ENCODE measurements at places on chromosomes 1 and 21.

GRCh38 chr1:233252441-233252840, 43.1 kb downstream of the PCNX2 start:
- DNase-seq, result no peak

DNA sequence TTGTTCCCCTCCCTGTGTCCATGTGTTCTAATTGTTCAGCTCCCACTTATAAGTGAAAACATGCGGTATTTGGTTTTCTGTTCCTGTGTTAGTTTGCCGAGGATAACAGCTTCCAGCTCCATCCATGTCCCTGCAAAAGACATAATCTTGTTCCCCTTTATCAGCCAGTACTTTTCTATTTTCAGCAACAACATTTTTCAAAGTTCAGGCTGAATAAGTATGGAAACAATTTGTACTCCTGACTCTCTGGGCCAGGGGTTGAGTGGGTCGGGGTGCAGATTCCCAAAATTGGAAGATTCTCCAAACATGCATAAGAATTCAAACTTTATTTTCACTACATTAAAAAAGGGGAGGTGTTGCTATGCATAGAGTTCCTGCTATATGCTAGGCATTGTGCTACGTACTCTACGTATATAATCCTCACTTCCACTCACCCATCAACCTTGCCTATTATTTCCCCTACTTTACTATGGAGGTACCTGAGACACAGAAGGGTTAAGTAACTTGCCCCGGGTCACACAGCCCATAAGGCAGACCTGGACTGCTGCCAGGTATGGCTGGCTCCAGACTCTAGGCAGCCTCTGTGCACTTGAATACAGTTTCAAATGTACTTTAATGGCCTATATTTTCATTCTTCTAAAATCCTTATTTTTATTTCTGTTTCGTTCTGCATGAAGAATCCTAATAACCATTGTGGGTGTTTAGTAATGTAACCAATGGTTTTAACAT, 117.1 kb upstream of the C8B start:
- no peak for DNase-seq

GRCh38 chr1:64282351-64282750, 78.9 kb downstream of the UBE2U start:
- no peak for DNase-seq

DNA sequence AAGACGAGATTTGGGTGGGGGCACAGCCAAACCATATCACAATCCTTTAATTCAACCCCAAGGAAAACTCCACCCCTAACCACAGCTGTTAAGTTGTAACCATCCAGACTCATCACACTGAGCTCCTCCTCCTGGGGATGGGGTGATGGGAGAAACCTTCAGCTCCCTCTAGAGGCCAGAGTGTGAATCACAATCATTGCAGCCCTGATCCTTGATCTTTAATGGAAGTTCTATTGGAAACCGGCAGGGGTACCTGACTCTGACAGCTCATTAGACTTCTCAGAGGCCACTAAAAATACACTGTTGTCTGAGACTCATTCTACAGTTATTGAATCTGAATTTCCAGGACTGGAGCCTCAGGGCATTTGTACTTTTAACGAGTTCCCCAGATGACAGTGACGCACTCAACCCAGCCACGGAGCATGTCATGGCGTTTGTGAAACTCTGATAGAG, 127.2 kb downstream of the IGSF21 start:
- DNase-seq, result no peak

DNA sequence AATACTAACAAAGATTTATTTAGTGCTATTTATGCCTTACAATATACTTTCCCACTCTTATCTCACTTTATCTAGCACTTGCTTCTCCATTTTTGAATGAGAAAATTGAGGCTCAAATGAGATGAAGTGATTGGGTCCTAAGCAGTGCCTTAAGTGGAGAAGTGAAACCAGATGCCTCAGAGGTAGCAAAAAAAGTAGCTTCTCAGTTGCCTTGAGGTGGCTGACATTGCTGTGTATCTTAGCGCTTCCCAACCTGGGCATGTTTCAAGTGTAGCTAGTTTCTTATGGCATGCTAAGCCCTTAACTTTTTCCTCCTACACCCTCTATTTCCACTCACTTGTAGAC, 390.4 kb downstream of the OMA1 start:
- DNase-seq, result no peak

- no peak for DNase-seq
These were observed 81.2 kb downstream of the ADCY10 start for GRCh38 chr1:167832693-167833092.

GRCh38 chr21:34844924-34845238, 176.1 kb downstream of the CLIC6 start:
- DNase-seq, result no peak

GRCh38 chr1:31707711-31708110, 3.9 kb upstream of the COL16A1 start:
- DNase-seq, result no peak

- no peak for DNase-seq
These were observed 54.5 kb downstream of the ARHGEF10L start for GRCh38 chr1:17594026-17594425.

GRCh38 chr1:91697416-91697815, 188.5 kb downstream of the TGFBR3 start:
- no peak for DNase-seq

DNA sequence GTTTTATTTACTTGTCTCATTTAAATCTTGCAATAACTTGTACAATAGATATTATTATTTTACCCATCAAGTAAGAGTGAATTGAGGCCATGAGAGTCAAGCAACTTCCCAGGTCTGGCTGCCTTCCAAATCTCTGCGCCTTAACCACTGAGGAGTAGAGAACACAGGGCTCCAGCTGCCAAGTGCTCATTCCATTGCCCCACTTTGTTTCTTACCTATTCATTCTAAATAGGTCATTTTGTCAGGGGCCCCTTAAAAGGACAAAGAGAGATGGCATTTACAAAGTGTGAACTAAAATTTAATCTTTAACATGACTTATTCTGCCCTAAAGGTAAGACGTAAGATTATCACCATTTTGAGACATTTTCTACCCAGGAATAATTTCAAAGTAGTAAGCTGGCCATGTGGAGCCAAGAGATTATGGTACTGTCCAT, 3.5 kb downstream of the PPP1R15B start:
- DNase-seq, result no peak

- DNase-seq, result no peak
These were observed 105.9 kb downstream of the PIK3R3 start for GRCh38 chr1:46026531-46026930.

- DNase-seq, result no peak
These were observed 59.0 kb downstream of the RUSC1 start for GRCh38 chr1:155379631-155380090.

- no peak for DNase-seq
These were observed 5.7 kb downstream of the ACAP3 start for GRCh38 chr1:1302006-1302430.

DNA sequence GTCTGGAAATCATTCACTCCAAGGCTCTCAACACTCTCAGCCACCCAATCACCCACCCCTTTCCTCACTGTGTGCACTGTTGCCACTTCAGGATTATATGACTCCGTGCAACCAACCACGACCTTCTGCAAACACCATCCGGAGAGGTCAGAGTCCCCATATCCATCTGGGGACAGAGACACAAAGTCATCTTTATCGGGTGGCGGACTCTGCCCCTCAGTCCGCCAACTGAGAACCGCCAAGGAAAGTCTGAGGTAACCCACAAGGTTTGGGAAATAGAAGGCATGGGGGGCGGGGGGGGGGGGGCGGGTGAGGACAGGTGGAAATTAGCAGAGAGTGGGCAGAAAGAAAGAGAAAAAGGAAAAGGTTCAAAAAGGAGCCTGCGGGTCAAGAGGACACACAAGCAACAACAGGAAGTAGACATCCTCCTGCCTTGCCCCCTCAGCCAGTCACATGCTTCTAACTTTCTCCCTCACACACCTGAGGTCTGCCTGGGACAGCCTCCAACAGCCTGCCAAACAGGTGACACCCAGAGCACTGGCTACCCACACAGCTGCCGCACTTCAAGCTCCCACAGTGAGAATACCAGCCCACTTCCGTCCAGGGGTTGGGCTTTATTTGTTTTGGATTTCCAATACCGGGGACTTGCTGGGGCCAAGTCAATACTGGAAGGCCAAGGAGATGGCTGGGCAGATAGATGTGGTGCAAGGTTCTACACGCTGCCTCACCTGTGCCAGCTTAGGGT, 58.1 kb downstream of the SSBP3 start:
- DNase-seq, result no peak

- DNase-seq, result no peak
These were observed 12.0 kb downstream of the DENND1B start for GRCh38 chr1:197763307-197763706.

DNA sequence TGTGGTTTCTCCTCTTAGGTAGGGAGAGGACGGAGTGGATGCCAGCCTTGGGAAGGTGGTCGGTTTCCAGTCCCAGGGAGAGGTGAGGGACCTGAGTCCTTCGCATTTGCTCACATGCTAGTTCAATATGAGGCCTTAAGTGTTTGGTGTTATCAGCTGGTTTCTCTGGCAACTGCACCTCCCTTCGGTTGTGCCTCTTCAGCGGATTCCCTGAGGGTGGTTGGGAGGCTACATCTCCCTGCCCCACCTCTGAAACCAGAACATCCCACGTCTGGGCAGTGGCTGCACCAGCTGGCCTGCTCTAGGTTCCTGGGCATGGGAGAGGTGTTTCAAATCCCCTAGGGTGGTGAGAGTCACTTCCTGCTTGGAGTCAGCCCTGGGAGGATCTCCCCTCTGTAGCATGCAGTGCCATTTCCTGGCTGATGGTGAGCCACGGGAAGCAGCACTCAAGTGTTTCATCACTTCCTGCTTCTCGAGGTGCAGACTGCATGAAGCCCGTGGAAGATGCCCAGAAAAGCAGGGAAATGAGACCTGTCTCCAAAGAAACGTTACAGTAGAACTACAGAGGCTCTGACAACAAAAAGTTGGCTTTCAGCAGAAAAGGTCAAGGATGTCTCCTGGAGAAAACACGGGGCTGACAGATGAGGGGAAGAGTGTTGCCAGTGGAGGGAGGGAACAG, 4.5 kb downstream of the TMEM125 start:
- no peak for DNase-seq

Data from stimulated activated CD8-positive, alpha-beta memory T cell treated with anti-CD3 and anti-CD28 coated beads, Interleukin-2, amount 100 ng/mL, for 1 hour (primary cell).